ENCODE measurements at places on chromosomes 6 and 20.

DNA sequence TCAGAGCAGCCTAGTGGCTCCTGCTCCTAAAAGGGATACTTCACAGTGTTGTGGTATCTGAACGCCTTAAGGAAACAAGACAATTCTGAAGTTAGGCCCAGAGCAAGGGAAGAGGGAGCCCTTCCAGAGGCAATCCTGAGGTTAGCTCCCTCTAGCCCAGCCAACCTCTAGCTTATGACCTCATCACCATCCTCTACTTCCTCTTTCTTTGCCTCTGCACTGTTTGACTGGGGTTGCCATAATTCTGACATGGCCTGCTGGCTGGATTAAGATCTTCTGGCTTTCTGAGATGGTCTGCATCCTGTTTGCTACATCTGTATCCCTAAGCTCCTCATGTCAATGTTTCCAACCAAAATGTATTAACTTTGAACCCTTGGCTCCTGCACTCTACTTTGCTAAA lies 23.3 kb upstream of the BMP2 start:
- no peak for DNase-seq

- peak; percentile 87 for DNase-seq
These were observed 19.6 kb downstream of the WFDC2 start for GRCh38 chr20:45489083-45489531.

DNA sequence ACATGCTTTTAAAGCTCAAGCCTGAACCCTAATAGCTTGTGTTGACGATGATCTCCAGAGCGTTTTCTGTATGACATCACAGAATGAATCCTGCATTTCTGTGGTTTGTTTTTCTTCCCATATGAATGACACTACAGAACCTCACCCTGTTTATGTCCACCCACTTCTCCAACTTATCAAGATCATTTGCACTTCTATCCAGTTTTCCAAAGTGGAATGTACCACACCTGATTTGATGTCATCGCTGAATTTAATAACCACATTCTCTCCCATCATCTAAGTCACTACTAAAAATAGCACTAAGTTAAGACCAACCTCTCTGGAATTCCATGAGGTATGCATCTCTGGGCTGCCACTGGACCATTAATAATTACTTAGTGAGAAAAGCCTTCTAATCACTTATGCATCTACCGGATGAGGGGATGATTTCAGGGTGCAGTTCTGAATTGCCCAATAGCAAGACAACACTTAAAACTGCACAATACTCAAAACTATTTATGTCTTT lies 33.3 kb upstream of the CITED2 start:
- DNase-seq, result peak; percentile 79

- no peak for DNase-seq
These were observed 394.7 kb downstream of the THBS2 start for GRCh38 chr6:168858926-168859325.

DNA sequence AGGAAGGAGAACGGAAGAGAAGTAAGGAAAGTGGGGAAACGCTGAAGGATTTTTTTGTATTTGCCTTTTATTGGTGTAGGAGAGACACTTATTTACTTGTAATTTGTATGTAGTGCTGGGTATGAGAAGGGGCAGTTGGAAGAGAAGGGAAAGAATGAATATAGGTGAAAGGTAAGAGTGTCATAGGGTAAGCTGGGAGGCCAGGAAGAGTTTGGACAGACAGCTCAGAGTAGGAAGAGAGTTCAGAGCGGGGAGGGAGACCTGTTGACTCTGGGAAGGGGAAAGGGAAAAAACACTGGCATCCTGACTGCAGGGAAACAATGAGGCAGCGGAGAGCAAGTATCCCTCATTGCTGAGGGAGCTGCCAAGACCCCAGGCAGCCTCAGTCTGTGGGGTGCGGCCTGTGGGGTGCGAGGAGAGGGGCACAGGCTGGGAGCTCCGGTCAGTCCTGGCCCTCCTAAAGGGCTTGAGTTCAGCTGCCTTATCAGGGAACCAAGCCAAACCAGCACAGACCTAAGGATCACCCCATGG lies 3.1 kb downstream of the TRAF3IP2 start:
- DNase-seq, result no peak

GRCh38 chr6:147972448-147972847 lies 370.2 kb upstream of the SASH1 start:
- DNase-seq, result no peak

DNA sequence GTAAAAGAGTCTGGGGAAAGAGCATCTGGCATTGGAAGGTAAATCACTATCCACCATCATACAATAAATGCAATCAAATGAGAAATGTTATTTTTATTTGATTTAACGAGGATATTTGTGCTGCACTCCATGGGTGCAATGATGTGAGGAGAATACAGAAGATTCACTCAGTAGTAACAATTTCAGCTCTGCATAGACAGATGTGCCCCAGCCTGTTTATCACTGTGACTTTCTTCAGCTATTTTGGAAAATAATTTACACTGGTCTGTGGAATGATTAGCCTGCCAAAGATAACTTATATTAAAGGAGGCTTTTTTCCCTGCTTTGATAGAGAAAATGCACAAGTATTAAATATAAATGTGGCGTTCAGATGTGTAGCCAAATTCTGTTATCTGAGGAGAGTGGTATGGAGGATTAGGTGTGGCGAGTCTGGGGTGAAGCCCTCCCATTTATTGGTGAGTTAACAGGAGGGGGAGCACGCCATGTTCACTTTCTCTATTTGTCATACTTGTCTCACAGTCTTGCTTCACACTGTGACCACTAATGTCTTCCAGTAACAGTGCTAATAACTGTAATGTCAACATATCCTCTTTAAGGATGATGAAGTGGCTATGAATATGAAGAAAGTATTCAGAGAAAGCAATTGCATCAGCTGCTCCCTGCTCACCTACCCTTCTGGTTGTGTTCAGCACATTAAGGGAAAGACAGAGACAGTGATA lies 645.6 kb downstream of the MMUT start:
- no peak for DNase-seq

DNA sequence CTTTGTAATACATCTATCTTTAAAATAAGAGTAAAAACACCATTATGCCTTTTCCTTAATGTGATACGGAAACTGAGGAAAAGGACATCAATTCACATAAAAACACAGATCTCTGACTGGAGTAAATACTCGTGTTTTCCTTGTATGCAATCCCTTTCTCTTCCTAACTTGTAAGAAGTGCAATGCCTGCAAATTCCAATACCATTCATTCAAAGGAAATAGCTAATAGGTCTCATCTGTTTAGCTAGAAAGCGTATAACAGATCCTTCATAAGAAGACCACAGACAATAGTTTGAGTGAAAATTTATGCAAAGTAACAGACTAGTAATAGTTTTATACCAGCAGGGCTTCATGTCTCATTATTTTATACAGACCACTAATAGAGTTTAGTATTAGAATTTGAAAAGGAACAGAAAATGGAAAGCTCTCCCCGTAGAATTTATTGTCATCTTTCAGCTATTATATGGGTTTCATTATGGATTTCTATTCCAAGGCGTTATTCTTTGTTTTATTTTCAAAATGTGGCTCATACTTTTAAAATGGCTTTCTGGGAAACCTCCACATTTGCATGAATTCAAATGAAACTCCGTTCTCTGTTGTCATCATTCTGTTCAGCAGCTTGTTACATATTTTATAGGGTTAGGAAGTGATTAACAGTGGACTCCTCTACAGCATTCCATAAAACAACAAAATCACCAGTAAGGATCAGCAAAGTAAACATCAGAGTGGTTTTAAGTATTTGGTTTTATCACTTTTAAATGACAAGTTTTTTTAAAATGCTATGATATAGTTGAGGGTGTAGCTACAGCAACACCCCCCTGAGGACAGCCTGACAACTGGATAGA lies 186.7 kb downstream of the BTBD9 start:
- no peak for DNase-seq

DNA sequence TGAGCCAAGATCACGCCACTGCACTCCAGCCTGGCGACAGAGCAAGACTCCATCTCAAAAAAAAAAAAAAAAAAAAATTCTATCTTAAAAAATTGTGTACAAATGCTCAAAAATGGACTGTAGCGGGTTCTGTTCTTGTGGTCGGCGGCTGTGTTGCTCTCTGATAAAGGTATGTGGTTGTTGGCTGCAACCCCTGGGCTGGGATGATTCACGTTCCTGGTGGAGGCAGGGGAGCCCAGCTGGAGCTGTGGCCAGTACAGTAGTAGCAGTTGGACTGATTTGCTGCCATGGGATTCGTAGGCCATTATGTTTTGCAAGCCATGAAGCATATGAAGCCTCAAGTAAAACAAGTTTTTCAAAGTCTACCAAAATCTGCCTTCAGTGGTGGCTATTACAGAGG lies 22.3 kb downstream of the MDN1 start:
- peak; percentile 51 for DNase-seq
